ENCODE measurements at places on chromosomes 11 and 22. TPM values are rescaled to one million over a fixed set of nuclear protein-coding genes. Genes with fewer than 3 reads are reported as not detected.

SCGB1A1 gene
- total RNA-seq = 0.48 TPM

TMEM138 gene
- 23.1 TPM for total RNA-seq

CTSW gene
- total RNA-seq = not detected

ETS1 gene
- total RNA-seq = 7.8 TPM

NXPE2 gene
- not detected for total RNA-seq

All from esophagus mucosa (tissue), 1 donor.